ENCODE measurements at places on chromosomes 5 and 9.

DNA sequence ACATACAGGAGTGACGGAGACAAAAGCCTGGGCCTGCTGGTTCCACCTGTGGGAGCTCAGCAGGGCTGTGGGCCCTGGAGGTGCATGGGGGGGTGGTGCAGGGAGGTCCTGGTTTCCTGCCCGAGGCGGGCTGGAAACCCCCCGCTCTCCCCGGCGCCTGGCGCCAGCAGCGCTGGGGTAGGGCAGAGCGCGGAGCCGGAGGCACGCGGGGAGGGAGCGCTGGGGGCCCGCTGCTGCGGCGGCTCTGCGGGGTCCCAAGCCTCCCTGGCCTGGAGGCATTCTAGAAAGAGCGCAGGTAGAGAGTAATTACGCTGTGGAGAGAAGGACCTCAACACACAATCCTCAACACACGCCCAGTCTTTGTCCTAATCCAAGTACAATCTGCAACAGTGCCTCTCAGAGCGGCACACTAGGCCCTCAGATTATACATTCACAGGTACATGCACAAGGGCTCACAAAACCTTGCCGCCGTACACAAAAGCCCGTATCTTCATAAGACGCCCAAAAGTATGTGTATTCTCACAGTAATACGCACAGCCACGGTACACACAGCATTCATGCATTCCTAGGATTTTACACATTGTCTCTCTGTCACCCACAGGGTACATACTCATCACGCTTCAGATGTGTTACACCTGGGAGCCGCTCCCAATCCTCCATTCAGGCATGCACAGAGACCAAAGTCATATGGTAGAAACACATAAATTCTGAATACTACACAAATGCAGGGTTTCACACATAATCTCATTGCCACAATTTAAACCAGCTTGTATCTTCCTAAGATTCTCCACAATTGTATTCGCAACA lies 2.1 kb upstream of the HAND1 start:
- no peak for DNase-seq

DNA sequence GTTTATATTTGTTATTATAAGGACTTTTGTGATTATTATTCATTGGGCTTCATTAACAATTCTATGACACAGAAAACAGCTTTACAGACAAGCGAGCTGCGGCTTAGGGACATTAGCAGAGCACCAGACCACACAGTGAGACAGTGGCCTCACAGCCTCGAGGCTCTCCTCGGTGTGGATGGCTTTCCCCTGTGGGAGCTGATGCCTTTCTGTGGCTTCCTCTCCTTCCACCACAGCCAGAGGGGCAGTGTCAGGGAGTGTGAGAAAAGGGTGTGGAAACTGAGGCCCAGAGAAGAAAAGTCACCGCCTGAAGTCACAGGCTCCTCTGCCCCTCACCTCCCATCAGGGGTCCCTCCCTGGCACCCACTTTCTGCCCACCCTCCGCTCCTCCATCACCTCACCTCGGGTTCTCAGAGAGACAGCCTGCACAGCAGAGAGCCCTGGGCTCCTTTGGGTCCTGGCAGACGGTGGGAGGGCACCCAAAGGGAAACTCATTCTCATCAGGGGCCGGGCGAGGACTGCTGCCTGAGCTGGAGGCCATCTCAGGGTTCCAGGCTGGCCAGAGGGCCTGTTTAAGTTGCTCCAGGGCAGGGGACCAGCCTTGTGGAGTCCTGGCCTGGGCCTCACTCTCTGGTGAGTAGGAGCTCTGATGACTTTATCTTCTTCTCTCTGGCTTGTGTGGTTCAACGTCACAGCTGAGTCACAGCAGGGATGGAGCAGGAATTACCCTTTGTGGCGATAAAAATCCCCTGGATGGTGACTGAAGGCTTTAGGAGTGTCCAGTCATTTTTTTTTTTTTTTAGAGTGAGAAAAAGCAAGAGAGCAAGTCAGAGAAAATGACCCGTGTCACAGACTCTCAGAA lies 830 bp downstream of the TRAF1 start:
- DNase-seq, result no peak

DNA sequence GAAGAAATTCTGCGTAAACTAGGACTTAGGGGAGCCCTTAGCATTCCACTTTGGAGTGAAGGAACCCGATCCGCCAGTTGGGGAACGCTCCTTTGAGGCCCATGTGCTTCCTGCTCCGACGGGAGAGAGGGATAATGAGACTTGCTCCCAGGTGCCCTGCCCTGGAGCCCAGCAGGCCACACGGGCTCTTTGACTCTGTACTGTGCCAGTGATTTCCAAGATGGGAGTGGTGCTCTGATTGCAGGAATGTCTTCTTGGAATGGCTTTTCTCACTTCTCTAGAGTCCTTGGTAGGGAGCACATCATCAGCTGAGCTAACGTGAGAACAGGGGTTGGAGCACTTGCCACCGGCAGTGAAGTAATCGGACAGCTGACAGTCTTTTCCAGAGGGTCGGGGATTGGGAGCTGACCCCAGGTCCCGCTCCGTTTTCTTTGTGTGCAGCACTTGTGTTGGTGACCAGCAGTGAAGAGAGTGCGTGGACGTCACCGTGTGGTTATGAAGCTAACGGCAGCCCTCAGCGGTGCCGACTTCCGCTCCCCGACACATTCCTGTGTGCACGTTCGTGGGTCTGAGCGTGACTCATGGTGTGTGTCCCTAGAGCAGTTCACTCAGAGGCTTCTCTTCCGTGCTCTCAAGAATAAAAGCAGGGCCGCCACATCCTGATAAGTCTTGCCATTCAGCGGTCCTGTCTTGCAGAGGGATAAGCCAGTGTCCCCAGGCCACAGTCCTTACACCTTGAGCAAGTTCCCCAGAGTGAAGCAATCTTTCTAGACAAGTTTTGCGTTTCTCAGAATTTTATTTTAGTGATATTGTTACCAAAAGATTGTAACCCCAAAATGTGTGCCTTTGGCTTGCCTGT lies 25.6 kb downstream of the ABL1 start:
- DNase-seq, result peak; percentile 74

- no peak for DNase-seq
Measured at GRCh38 chr9:84513979-84514378, 155.6 kb upstream of the NTRK2 start.

GRCh38 chr5:34691326-34691725 lies 35.2 kb downstream of the RAI14 start:
- no peak for DNase-seq

DNA sequence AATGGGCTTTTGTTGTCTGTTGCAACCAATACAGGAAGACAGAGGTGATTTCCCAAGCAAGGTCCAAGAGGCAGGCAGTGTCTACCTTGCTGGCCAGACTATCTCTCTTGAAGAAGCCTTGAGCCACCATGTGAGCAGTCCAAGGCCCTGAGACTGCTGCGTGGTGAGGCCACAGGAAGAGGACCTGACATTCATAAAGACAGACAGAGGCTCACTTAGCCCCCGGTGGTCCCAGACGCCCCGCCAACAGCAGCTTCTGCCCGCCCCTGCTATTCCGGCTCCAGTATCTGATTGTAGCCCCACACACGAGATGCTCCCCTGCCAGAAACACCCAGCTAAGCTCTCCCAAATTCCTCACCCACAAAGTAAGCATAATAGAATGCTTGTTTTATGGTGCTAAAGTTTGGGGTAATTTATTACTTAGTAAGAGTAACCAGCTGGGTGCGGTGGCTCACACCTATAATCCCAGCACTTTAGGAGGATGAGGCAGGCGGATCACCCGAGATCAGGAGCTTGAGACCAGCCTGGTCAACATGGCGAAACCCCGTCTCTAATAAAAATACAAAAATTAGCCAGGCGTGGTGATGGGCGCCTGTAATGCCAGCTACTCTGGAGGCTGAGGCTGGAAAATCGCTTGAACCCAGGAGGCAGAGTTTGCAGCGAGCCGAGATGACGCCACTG lies 22.8 kb upstream of the FUBP3 start:
- DNase-seq, result no peak

DNA sequence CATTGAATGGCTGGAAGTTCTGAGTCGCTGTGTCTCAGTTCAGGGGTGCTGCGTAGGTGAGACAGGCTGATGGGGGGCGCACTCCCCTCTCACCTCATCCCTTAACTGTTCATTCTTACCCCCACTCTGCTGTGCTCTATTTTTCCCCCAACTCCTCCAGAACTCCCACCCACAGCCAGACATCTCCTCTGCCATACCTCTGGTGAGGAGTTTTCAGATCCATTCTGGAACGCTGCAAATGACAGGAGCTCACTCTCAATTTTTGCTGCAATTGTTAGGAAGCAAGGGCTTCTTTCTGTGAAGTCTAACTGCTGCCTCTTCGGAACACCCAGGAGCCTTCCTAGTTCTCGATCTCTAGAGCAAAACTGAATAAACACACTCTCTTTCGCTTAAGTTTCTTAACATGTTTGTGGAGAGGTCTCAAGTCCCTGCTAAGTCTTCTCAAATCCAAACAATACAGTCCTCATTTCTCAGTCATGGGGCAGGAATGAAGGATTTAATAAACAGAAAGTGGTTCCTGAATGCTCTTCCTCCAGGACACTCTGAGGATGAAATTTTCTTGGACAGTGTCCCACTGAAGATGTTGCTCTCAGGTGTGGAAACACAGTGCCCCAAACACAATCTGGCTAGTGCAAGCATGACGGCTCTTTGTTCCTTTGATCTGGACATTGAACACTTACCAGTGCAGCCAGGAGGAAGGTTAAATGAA lies 387.7 kb downstream of the KDM4C start:
- DNase-seq, result no peak

Measured in tibial nerve (tissue), 4 donors.